ENCODE measurements at places on chromosomes 2 and 18. TPM values are rescaled to one million over a fixed set of nuclear protein-coding genes. Genes with fewer than 3 reads are reported as not detected.

IL36B gene
- total RNA-seq: not detected

L3MBTL4 gene
- not detected for total RNA-seq

SRD5A2 gene
- total RNA-seq: not detected

IL36RN gene
- total RNA-seq: 0.59 TPM

CFC1 gene
- not detected for total RNA-seq
